Activated T-cell treated with anti-CD3 and anti-CD28 coated beads, Interleukin-2, amount 50 U/mL, for 4 hours (primary cell): ENCODE measurements at places on chromosomes 2 and 18. TPM values are rescaled to one million over a fixed set of nuclear protein-coding genes. Genes with fewer than 3 reads are reported as not detected.

DNA sequence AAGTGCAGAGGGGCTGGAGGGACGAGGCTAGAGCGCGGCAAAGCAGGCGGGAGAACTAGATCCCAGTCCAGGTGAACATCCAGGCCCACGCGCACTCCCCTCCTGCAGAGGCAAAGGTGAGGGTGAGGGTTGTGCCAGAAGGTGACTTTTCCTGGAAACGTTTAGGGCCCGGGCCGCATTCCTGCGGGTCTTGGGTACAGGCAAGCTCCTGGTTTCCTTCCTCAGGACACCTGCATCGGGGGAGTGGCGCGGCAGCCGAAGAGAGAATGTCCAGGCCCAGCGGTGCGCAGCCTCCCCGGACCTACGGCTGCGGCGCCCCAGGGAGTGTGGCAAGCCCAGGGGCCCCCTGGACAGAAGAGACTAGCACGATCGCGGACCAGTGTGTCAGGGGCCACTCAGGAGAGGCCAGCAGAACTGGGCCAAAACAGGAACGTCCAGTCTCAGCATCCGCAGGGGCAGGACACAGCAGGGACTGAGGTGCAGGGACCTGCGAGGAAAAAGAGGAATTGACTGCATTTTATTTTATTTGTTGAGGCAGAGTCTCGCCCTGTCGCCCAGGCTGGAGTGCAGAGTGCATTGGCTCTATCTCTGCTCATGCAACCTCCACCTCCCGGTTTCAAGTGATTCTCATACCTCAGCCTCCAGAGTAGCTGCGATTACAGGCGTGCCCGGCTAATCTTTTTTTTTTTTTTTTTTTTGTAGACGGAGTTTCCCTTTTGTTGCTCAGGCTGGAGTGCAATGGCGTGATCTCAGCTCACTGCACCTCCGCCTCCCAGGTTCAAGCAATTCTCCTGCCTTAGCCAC lies 8.7 kb upstream of the IMPA2 start:
- DNase-seq: no peak

- DNase-seq: no peak
Observed at GRCh38 chr2:46183426-46183825, 113.8 kb upstream of the EPAS1 start.

GRCh38 chr2:19106376-19106775 lies 252.0 kb downstream of the OSR1 start:
- no peak for DNase-seq

The LINC00305 gene
- not detected for total RNA-seq

DNA sequence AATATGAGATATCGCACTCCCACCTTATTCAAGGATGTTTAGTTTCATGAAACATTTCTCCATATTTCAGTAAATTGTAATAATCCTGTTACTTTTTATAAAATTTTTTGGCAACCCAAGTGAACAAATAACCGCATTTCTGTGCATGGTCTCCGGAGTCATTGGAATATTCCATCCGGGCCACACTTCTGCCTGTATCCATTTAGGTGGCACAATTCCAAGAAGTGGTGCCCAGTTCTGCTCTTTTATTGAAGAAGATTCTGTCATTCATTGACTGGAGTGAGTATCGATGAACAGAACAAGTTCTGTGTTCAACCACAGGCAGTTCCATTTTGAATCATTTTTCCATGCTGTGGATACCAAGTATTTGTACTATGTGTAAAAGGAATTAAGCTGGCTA lies 26.6 kb upstream of the ICOS start:
- no peak for DNase-seq

- DNase-seq: no peak
Observed at GRCh38 chr2:108919571-108920373, 69.2 kb downstream of the EDAR start.

GRCh38 chr2:46116150-46116549 lies 181.1 kb upstream of the EPAS1 start:
- no peak for DNase-seq

- no peak for DNase-seq
Observed at GRCh38 chr18:29753379-29753778, 1289.2 kb downstream of the DSC3 start.

The ARMC9 gene
- total RNA-seq: 5.9 TPM

DNA sequence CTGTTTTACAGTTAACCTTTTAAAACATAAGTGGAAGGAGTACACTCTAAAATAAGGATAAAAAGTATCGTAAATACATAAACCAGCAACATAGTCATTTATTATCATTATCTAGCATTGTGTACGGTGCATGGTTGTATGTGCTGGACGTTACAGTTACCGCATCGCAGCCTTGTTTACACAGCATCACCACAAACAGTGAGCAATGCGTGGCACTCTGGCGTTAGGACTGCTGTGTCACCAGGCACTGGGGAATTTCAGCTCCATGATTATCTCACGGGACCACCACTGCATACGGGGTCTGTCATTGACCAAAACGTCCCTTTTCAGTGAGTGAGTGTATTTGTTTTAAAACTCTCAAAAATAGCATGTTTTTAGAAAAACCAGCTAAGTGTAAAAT lies 103.0 kb upstream of the SNTG2 start:
- no peak for DNase-seq
